ENCODE measurements at places on chromosomes 3 and 15. TPM values are rescaled to one million over a fixed set of nuclear protein-coding genes. Genes with fewer than 3 reads are reported as not detected.

GRCh38 chr3:73490453-73491286, 134.1 kb downstream of the PDZRN3 start:
- no peak for DNase-seq

DNA sequence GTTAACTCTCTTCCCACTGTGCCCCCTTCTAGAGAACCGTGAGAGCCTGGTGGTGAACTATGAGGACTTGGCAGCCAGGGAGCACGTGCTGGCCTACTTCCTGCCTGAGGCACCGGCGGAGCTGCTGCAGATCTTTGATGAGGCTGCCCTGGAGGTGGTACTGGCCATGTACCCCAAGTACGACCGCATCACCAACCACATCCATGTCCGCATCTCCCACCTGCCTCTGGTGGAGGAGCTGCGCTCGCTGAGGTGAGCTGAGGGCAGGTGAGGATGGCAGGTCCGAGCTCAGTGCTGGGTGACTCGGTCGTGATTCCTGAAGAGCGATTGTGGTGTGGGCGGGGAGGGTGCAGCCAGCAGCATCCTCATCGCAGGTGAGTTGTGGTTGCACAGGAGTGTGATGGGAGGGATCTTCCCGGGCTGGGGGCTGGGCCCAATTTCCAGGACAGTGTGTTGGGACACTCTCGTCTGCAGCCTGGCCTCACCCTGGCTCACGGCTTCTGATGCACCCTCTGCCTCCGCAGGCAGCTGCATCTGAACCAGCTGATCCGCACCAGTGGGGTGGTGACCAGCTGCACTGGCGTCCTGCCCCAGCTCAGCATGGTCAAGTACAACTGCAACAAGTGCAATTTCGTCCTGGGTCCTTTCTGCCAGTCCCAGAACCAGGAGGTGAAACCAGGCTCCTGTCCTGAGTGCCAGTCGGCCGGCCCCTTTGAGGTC, 8.0 kb downstream of the MCM2 start:
- DNase-seq = no peak

GRCh38 chr3:30034246-30034991, 572.0 kb upstream of the TGFBR2 start:
- no peak for DNase-seq

DNA sequence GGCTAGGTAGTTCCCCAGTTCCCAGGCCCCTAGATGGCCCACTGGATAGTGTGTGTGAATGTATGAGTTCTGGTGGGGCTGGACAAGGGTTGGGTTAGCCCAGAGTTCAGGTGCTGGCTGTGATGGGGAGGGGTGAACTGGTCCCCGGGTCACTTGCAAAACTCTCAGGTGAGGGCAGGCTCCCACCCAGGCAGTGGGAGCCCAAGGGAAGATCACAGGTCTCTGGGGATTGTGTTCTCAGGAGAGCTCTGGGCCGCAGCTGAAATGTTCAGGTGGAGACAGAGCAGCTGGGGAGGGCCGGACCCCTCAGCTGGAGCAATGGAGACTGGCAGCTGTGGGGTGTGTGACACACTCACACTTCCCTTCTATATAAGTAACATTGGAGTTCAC, 12.8 kb upstream of the FAM98B start:
- no peak for DNase-seq

GRCh38 chr15:64343222-64343621, 12.8 kb downstream of the CSNK1G1 start:
- DNase-seq = no peak

DNA sequence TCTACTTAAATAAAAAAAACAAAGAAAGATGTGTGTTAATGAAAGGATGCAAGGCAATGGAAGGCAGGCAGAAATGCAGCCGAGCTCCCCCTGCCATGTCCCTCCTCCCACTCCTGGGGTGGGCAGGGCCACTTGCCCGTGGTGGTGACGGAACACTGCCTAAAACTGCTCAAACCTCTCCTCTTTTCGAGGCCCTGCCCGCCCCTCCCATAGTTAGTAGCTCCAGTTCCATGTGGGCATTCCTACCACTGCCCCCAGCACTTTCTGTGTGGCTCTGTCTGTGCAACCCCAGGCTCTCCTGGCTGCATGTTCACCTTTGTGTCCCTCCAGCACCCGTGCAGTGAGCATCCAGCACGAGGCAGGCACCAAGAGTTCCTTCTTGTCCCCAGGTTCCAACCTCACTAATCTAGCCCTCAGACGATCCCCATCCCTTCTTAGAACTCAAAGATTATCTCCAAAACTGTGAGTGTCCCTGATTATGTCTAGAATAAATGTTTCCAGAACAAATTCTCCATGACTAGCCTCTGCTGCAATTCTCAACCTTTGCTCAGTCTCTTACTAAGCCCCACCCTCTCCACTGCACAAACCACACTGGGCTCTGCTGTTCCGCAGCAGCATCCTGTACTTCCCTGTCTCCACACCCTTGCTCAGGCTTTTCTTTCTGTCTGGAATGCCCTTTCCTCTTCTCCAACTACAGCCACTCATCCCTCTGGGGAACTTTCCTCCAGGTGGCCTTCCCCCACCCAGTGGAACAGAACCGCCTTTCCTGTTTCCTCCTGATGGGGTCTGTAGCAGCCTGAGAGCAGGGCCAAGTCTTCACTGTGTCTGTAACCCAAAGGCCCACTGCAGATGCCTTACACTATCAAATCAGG, 32.6 kb upstream of the SPTBN5 start:
- peak; percentile 81 for DNase-seq

DNA sequence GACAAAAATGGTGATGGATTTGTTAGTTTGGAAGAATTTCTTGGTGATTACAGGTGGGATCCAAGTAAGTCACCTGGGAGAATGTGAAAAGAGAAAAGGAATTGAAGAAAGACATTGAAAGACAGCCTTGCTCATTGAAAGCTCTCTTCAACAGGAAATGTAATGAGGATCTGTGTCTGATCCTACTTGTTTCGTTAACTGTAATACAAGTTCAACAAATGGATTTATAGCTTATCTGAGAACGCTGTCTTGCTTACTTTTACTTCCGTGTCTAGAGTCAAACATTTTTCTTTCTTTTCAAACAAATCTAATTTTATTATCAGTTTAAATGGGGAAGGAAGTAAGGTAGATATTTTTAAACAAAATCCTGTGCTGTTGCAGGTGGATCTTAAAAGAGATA, 15.9 kb downstream of the RCN2 start:
- DNase-seq = no peak

- DNase-seq = no peak
Observed at GRCh38 chr3:73427048-73427706, 197.6 kb downstream of the PDZRN3 start.

Gene PLSCR4
- total RNA-seq = 54.8 TPM

- no peak for DNase-seq
Observed at GRCh38 chr3:71429597-71429988, 153.9 kb downstream of the FOXP1 start.

DNA sequence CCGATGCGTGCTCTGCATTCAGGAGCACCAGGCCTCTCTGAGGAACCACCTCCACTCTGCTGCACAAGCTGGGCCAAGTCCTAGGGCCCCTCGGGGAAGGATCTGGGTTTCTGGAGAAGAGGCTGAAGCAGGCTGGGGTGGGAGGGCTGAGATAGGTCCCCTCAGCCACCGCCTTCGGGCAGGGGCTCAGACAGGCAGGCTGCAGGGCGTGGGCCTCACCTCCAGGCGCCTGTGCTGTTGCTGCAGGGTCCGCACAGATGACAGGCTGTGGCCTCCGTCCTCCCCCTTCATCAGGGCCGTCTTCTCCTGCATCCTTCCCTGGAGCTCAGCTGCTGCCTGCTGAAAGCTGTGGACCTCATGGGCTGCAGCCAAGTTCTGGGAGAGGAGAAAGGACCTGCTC, 15.2 kb downstream of the PLA2G4B start:
- DNase-seq = no peak

DNA sequence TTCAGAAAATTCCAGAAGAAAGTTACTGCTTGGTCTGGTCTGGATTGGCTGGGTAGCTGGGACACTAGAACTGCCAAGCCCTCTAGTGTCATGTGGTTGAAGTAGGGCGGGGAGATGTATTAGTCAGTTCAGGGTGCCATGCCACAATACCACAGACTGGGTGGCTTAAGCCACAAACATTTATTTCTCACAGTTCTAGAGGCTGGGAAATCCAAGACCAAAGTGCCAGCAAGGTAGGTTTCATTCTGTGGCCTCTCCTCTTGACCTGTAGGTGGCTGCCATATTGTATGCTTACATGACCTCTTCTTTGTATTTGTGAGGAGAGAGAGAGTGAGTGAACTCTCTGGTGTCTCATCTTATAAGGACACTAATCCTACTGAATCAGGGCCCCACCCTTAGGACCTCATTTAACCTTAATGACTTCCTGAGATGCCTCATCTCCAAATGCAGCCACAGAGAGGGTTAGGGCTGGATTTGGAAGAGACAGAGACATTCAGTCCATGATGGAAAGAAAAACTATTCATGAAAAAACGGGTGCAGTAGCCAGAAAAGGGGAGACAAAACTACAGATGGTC, 18.1 kb upstream of the ZSCAN2 start:
- no peak for DNase-seq

Gene DUOXA2
- 48.5 TPM for total RNA-seq

DNA sequence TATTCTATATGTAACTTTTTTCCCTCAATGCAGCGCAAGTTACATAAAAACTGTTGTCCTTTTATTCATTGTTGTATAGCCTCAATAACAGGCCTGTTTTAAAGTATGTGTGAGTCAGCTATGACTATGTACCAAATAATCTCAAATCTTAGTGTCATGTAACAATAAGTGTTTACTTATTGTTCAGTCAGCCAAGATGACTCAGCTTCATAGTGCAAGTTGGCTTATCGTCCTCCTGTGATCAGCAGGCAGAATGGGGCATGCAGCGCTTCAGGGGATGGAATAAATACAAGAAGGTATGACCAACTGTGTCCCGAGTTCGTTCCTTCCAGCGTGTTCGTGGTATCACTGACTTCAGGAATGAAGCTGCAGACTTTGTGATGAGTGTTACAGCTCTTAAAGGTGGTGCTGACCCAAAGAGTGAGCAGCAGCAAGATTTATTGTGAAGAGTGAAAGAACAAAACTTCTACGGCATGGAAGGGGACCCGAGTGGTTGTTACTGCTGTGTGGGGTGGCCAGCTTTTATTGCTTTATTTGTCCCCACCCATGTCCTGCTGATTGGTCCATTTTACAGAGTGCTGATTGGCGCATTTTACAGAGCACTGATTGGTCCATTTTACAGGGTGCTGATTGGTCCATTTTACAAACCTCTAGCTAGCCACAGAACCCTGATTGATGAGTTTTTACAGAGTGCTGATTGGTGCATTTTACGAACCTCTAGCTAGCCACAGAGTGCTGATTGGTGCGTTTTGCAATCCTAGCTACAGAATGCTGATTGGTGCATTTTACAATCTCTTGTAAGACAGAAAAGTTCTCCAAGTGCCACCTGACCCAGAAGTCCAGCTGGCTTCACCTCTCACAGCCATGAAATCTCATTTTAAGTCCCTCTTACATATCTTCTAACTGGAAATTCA, 1016.0 kb downstream of the MCTP2 start:
- no peak for DNase-seq

GRCh38 chr3:5217824-5218595, 30.5 kb downstream of the EDEM1 start:
- no peak for DNase-seq

GRCh38 chr3:187261541-187261969, 30.0 kb downstream of the MASP1 start:
- no peak for DNase-seq

- no peak for DNase-seq
Observed at GRCh38 chr3:112395181-112395895, 62.4 kb downstream of the CD200 start.

GRCh38 chr3:186458306-186459107, 85.7 kb downstream of the CRYGS start:
- no peak for DNase-seq

Gene FLNB
- 362 TPM for total RNA-seq

GRCh38 chr3:158312560-158313141, 202.8 kb downstream of the RSRC1 start:
- no peak for DNase-seq

GRCh38 chr3:45760878-45761711, 35.2 kb downstream of the SLC6A20 start:
- peak; percentile 51 for DNase-seq

- DNase-seq = no peak
Observed at GRCh38 chr3:29465836-29466235, 185.0 kb downstream of the RBMS3 start.

- no peak for DNase-seq
Observed at GRCh38 chr3:65052101-65052500, 364.3 kb upstream of the ADAMTS9 start.

DNA sequence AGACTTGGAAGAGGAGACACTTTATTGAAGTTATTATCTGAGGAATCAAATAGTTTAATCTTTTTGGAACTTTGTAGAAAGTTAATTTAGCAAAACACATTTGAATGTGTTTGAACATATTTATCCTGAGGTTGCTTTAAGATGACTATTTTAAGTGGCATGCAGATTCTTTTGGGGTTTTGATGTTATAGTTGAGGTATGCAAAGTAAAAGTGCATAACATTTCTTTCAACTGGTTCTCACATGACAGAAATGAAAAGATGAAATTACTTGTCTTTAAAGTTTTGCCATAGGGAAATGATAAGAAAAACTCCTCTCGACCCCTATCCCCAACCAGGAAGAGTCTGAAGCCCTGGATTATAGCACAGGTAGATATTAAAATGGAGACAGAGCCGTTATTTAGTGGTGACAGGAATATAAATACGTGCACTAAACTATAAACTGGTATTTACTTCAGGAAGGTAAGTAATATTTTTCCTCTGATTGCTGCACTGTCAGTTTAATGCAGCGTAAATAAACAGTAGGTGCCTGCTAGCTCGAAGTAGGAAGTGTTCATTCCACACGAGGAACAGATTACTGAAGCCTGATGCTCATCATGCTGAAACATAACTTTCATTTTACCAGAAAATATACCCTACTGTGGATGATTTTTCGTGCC, 15.1 kb upstream of the SATB1 start:
- no peak for DNase-seq

Gene RBPMS2
- 14.5 TPM for total RNA-seq

- no peak for DNase-seq
Observed at GRCh38 chr3:178231645-178232044, 304.6 kb upstream of the KCNMB2 start.

Gene ARGFX
- not detected for total RNA-seq

DNA sequence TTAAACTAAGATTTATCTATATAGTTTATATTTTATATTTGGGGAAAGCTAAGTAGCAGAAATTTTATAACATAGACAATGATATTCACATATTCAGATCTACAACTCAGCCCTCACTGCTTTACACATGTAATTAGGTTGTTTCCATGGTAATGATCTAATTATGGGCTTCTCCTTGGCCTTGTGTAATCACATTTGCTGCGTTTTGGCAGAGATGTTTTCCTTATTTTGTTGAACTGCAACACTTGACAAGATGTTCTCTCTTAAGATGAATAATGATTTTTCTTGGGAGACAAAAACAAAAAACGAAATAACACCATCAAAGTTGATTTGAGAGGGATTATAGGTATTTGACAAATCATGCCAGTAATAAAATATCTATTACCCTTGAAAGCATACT, 635.6 kb upstream of the TBL1XR1 start:
- no peak for DNase-seq

Gene SEMA3F
- total RNA-seq = 24.0 TPM

Measured in colonic mucosa (tissue), 4 donors.